ENCODE measurements at places on chromosomes 1 and 21.
A peak's percentile ranks its signal among the peaks of the same experiment; 100 is the strongest.

- DNase-seq = peak; percentile 70
Observed at GRCh38 chr1:214332946-214333798, 52.2 kb downstream of the SMYD2 start.

GRCh38 chr1:234000557-234001041 is 96.1 kb downstream of the SLC35F3 start:
- DNase-seq = no peak

GRCh38 chr1:51541313-51542050 is 22.4 kb upstream of the EPS15 start:
- peak; percentile 44 for DNase-seq

GRCh38 chr1:189350983-189351616 is 1126.6 kb downstream of the BRINP3 start:
- peak; percentile 12 for DNase-seq

GRCh38 chr1:93015590-93015989 is 54.3 kb upstream of the DIPK1A start:
- DNase-seq = peak; percentile 60

DNA sequence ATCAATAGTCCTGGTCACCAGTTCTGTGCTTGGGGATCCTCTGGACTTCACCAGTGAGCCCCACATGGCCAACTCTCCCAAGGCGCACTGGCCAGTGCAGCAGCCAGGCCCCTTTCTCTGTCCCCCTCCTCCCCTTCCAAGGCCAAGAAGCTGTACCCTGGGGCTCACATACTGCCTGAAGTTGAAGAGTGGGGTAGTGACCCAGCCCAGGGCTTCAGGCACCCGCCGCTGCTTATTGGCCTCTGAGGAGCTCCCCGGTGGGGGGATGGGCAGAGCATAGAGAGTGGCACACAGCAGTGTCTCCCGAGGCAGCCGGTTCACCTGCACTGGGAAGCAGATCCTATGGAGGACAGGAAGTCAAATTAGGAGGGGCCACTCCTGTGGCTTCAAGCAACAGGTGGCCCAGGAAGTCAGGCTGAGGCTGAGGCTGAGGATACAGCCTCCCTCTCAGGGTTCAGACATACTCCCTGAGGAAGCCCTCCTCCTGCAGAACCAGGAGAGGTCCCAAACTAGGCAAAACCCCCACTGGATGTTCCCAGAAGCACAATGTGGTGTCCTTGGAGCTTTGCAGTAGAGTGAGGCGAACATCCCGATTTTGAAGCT is 38.2 kb upstream of the PPP1R15B start:
- no peak for DNase-seq

DNA sequence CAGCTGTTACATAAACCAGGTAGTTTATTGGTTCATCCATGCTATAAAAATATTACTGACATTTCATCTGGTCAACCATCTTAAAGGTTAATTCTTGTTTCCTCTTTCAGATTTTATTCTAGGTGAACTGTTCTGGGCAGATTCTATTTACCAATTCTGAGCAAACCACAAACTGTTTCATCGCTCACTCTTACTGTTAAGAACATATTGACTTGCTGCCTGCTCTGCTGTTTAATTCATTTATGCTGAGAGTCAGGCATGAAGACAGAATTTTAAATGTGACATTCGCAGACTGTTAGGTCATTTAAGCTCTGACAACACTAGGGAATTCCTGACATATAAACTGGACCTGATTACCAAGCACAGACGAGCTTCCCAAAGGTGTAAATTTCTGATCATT is 98.3 kb downstream of the PIGK start:
- DNase-seq = peak; percentile 55

DNA sequence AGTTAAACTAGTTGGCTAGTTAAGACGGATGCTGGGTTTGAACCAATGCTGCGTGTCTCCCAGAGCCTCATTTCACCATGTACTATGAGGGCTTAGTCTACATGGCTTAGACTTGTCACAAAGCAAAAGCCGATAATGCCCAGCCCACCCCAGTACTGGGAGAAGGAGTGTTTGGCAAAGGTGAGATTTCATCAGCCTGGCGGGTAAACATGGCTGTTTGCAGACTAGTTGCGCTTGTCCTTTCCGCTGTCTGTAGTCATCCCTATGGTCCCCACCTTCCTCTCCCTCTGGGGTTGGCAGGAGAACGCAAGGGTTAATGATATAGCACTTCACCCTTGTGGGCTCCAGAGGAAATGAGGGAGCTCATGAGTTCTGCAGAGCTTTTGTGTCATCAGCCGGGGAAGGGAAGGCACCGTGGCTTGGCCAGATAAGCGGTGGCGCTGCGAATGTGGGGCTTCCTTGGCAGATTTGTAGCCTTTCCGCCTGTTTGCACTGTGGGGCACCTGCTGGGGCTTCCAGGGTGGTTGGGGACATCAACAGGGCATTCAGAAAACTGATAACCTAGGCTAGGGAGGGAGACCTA is 29.2 kb downstream of the SOX13 start:
- no peak for DNase-seq

Measured in fibroblast of lung (primary cell).